ENCODE measurements at places on chromosomes 6 and 20.

DNA sequence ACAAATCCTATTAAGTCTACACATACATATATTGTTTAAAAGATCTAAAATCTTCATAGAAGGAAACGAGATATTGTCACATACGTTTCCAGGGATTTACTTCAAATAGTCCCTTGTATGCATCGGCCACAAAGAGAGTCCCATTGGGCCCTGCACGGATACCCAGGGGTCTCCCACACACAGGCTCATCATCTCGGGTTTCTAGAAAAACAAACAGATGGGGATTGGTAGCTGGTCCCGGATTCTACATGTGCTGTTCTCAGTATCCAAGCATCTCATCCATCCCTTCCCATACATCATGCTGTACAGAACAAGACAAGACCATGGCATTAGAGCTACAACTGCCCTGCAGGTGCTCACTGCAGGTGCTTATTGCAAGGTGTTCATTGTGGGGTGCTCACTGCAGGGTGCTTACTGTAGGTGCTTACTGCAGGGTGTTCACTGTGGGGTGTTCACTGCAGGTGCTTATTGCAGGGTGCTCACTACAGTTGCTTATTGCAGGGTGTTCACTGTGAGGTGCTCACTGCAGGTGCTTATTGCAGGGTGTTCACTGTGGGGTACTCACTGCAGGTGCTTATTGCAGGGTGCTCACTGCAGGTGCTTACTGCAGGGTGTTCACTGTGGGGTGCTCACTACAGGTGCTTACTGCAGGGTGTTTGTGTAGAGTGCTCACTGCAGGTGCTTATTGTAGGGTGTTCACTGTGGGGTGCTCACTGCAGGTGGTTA lies 21.0 kb downstream of the APMAP start:
- no peak for DNase-seq

DNA sequence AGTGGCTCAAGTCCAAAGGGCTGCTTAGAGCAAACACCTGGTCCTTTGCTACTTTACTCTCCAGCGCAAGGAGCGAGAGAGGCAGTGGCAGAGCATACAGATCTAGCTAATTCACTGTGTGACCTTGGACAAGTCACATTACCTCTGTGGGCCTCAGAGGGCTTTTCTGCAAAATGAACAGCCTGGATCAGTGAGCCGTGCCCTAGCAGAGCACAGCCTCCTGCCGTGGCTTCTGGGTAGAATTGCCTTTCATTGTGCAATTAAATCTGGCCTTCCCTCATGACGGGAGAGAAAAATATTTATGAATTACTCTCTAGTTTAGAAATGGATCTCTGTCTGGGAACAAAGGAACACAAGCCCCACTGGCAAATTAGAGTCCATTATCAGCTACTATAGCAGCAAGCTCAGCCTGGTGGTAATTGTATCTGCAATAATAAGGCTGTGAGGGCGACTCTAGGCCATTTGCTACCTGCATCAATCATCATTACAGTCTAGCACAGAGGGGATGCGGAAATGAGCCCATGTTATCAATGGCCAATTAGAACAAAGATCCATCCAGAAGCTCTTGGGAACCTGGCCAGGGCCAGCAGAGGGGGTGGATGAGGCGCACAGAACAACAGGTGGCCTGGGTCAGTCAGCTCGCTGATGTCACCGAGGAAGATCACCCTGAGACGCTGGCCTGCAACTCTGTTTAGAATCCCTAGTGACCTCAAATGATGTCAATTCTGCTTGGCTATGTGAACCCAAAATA lies 114.2 kb upstream of the LY86 start:
- no peak for DNase-seq

- no peak for DNase-seq
Observed at GRCh38 chr6:112253841-112254816, at the start of gene LAMA4. LAMA4 (minus strand) TSS chr6:112254567; CDS start chr6:112254150, 417 bp downstream.

- no peak for DNase-seq
Observed at GRCh38 chr20:39935901-39936300, 753.1 kb downstream of the MAFB start.

DNA sequence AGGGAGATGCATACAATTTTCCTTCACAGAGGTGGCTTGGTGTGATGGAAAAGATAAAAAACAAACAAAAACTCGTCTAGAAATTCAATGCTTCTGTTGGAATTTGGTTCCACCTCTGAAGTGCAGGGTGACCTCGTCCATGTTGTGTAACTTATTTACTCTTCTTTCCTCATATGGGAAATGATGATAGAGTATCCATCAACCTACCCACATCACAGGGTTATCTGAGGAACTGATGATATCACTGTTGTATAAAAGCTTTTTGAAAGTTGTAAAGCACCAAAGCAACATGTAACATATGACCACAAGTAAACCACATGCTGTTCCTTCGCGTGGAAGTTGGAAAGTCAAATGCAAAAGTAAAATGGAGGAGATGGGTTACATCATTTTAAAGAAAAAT lies 212.0 kb upstream of the SGK1 start:
- DNase-seq: no peak

DNA sequence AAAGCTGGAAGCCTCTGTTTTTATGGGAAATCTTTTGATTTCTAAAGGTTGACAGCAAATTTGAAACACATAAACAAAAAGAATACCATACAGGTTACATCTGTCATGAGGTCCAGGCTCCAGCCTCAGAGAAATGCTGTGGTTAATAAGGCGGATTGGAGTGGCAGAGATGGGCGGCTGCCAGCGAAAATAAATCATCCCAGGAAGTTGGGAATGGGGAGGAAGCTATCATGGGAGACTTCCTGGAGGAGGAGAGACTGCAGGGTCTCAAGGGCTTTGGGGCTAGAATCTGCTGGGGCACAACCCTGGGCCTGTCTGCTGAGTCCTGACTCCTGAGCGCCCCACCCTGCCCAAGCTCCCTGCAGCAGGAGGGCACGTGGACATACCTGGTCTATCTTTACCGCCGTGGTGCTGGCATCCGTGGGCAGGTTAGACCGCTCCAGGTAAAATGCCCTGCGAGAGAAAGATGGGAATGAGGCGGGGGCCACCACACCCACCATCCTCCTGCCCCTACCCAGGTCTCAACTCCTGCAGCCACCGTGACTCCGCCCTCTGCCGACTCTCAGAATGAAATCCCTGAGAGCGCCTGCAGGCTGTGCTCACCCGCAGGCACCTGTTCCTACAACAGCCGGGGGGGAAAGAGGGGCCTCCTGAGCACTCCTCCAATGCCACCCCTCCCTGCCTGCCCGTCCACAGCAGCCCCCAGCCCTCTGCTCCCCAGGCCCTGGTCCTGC lies 197.3 kb downstream of the PREX1 start:
- peak; percentile 74 for DNase-seq

DNA sequence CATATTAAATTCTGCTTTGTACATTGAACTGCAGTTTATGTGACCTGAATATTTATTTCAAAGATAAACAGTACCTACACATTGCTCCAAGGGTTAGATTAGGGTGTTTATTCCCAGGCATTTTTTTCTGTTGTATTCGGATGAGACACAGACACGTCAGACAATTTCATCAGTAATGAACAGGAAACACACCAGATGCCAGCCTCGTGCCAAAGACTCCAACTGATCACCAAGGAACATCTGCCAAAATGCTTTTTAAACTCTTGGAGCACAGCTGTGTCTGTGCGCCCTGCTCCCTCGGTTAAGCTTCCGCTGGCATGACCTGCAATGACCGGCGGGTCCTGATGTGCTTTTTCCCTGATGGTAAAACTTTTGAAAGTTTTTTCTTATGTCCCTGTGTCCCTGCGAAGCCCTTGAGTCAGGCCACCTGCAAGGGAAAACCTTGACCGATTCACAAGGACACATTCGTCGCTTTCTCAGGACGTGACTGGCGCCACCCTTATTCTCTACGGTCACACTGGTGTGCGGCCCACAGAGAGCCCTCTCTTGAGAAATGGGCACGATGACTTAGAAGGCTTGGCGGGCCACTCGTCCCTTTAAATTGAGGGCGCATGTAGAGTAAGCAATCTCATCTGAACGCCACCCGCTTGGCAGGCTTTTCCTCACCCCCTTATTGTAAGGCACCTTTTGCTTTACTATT lies 173.9 kb downstream of the QKI start:
- no peak for DNase-seq

DNA sequence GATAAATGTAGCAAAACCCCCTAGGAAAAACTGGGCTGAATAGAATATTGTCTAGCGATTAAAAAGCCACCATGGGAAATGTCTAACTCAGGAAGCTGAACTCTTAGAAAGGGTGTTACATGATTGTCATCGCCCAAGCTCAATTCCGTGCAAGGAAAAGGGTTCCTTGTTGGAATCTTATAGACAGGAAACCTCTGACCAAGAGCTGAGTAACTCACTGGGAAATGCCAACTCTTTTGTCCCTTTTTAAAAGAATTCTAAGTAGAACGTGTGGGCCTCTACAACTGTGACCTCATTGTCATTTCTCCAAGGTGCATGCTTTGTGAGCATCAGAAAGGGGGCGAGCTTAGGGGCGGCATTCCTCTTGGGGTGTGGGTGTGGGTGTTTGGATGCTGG lies 88.1 kb downstream of the SYNJ2 start:
- DNase-seq: no peak

DNA sequence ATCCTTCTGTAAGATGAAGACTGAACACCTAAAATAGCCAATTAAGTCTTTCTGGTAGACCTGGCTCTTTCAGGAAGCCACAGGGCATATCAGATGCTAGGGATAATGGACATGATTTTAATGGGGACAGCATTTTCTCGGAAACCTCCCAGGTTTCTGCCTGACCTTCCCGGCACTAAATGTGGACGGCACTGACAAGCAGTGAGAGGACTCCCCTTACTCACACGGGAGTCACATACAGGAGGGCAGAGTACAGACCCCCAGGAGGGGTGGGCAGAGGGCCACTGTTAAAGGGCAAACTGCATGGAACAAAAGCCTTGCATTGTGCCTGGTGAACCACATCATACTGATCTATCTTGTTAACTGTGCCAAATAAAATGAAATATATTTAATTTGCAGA lies 19.9 kb downstream of the PSMG4 start:
- no peak for DNase-seq

- peak; percentile 76 for DNase-seq
Observed at GRCh38 chr20:57615445-57615811, 4.8 kb downstream of the ZBP1 start.

DNA sequence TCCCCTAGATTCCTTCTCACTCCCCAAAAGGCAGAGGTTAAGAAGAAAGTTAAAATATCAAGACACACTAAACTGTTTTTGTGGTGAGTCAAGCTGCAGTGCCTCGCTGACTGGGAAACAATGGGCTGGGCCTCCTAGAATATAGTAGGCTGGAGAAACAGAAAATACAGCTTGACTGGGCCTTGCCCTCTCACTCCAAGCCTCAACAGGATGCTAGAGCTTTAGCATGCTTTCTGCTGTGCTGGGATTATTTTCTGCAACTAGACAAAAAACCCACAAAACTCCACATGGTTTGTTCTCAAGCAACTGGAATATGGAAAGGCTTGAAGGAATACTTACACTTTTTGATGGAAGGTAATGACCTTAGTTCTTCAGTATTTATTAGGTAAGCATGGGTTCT lies 27.9 kb downstream of the FOXO3 start:
- DNase-seq: no peak

DNA sequence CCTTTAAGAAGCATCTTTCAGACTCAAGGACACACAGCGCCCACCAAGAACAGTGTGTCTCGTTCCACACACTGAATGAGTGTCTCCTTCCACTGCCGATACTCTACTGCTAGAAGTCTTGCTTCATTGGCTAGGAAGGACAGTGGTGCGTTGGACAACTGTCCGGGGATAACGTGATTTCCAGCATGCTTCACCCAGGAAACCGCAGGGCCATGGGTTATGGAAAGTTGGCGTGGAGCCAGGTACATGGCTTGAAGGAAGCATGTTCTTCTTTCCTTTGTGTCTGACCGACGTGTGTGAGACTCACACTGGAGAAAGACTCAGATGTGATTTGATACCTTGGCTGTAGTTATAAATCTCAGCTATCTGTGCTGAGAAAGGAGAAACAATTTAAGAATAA lies 73.2 kb downstream of the SMOC2 start:
- DNase-seq: no peak

DNA sequence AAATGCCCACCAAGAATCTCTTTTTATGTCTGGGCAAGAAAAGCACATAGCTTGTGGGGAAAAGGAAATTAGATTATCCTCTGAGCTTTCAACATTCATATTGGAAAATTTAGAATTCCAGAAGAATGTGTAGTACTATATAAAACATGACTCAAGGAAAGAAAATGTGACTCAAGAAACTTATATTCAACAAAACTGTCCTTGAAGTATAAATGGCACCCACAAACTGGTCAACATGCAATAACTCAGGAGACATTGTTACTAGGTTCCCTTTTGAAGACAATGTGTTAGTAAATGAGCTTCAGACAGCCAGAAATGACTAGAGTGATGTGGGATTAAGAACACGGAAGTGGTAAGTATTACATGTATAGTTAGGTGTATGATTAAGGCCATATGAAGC lies 26.1 kb upstream of the TINAG start:
- no peak for DNase-seq

DNA sequence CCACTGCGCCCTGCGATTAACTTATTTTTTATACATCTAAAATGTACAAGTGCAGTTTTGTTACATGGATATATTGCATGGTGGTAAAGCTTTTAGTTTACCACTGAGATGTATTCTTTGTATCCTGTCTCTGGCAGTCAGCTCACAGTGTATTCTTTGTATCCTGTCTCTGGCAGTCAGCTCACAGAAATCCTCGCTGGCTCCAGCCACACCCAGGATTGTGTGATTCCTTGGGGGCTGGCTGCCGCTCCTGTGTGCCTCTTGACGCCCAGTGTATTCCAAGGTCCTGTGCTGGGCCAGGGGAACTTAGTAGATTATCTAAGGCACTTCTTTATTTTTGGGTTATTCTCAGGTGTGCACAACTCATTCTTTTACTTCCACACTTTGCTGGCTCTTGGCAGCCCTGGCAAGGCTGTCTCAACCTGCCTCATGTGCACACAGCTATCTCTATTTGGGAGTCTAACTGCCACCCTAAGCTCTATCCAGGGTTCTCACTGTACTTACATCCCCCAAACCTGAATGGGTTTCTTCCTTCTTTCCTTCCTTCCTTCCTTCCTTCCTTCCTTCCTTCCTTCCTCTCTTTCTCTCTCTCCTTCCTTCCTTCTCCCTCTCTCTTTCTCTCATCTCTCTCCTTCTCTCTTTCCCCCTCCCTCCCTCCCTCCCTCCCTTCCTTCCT lies 12.4 kb upstream of the RNF24 start:
- no peak for DNase-seq

DNA sequence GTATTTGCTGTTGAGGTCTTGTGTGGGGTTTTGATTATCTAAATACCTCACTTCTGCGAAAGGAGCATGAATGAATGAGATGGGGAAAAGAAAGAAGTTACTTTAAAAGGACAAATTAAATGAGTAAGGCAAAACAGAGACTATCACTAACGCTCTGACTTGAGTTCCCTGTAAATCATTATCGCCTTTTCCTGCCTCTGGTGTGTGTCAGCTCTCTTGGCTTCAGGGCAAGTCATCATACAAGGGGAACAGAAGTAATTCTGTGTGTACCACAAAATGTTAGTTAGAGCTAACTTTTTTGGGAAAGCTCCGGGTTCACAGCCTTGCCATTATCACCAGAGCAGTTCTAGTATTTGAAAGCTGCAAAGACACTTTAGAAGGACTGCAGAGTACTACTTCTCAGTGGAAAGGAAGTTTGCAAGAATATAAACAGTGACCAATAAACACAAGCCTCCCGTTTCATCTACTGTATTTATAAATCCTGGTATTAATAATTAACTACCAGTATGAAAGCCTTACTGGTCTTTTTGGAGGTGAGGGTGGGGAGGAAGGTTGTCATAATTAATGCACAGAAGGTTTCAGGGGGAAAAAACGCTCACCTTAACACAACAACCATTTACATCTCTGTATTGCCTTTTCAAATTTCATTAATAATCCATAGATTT lies 1.2 kb downstream of the DZANK1 start:
- no peak for DNase-seq
